ENCODE measurements at places on chromosomes 13 and 19.

DNA sequence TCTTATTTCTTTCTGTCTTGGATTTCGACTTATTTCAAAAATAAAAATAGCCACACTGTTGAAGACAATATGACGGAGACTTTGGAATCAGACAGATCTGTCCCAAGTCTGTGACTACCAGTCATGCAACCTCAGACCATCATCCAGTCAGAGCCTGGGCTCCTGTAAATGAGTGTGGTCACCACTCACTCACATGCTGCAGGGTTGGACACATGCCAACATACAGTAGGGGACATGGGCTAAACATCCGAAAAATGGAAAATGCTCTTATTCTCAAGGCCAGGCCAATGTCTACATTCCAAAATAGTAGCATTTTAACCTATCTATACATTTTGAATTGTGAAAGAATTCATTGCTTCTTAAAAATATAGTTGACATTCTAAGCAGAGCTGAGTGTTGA, 75.5 kb upstream of the EDNRB start:
- no peak for DNase-seq

GRCh38 chr13:80009760-80010159, 331.2 kb downstream of the SPRY2 start:
- DNase-seq: no peak

DNA sequence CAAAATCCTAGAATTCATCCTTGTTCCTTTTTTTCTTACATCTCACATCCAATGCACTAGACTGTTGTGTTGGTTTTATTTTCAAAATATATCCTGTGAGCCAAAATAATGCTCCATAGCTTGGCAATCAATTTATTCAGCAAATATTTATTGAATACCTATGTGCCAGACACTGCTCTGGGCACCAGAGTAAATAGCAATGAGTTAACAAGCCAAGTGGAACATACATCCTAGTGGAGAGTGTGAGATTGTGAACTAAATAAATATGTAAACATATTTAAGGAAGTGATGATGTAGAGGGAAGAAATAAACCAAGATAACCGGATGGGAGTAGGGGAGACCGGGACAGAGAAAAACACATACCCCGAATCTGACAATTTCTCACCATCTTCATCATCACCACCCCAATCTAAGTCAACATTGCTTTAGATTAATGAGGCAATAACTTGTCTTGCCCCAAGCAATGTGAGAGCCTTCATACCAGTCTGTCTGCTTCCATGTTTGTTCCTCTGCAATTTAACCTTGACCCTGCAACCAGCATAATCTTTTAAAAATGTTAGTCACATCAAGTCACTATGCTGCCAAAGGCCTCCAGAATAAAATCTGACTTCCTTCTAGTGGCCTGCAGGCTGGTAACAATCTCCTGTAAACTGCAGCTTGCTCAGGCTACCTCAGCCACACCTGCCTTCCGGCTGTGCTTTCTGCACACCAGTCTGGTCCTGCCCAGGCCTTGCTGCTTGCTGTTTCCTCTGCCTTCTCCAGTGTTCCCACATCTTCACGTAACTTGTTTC, 199.2 kb downstream of the DLEU7 start:
- DNase-seq: no peak

- DNase-seq: no peak
Observed at GRCh38 chr13:114072421-114072820, 60.0 kb downstream of the RASA3 start.

GRCh38 chr13:35157143-35157755, 215.2 kb downstream of the NBEA start:
- no peak for DNase-seq

DNA sequence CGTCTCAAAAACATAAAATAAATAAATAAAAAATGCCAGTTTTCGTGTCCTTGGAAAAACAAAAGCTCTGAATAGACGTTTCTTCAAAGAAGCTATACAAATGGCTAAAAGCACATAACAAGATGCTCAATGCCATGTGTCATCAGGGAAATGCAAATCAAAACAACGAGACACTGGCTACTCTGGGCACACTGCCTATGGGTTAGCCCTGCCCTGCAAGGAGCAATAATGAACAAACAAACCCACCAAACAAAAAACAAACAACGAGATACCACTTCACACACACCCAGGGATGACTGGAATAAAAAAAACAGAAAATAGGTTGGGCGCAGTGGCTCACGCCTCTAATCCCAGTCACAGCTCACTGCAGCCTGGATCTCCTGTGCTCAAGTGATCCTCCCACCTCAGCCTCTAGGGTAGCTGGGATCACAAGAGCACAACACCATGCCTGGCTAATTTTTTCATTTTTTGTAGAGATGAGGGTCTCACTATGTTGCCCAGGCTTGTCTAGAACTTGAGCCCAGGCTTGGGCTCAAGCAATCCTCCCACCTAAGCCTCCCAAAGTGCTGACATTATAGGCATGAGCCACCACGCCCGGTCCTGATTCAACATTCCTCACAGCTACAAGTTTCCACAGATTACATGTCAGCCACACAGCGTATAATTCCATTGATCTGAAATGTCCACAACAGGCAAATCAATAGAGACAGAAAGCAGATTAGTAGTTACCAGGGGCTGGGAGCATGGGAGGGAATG, 15.5 kb upstream of the ISYNA1 start:
- DNase-seq: no peak

DNA sequence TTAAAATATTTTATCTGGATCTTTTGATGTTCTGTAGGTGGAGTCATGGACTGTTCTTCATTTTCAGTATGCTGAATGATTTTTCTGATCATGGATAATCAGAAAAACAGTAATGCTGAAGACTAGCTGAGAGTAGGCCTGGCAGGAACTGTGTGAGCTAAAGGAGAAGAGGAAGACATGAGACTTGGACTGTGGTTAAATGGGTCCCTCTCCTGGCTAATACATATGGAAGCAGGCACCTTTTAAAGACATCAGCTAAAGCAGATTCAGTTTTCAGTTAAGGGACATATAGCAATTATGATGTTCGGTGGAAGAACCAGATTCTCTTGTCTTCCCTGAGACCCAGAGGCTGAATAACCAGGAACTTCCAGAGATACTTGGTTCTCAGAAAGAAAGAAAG, 169.4 kb downstream of the OLFM4 start:
- no peak for DNase-seq

DNA sequence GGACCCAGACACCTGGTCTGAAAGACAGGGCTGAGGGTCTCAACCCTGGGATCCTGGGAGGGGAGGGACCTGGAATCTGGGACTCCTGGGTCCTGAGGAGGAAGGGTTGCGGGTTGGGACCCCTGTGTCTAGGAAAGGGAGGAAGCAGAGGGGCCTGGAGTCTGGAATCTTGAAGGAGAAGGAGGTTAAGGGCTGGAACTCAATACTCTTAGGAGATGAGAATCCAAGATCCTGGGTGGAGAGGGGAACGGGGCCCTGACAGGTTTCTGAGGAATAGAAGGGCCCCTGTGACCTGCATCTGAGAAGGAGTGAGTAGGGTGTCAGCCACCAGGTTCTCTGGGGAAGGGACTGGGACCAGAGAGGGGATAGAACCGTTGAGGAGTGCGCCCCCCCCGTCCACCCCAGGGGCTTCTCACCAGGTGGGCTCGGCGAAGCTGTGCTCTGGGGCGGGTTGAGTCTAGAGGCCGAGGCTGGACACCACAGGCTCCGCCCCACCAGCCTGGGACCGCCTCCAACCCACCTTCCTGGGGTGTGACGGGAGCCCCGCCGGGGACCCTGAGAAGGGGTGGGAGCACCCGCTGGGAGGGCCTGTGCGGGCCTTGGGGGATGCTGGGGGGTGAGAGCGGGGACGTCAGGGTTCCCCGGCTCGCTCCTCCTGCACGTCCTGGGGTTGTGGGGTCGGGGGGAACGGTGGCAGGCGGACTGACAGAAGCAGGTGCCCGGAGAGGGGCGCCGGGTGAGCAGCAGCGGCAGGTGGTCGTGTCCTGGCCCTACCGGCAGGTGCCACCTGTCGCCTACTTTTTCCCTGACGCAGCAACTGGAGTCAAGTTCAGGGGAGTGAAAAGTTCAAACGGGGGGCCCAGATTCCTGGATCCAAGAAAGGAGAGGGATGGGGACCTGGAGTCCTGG, at the start of gene MAMSTR:
Gene MAMSTR, minus strand, starts transcription at position 463 of the 909 bp plus-strand sequence. CDS start 694 bp downstream, outside the sequence.
- no peak for DNase-seq
